ENCODE measurements at places on chromosomes 3 and 15. TPM values are rescaled to one million over a fixed set of nuclear protein-coding genes. Genes with fewer than 3 reads are reported as not detected.

Gene SH2D7
- polyA plus RNA-seq = 0.04 TPM

DNA sequence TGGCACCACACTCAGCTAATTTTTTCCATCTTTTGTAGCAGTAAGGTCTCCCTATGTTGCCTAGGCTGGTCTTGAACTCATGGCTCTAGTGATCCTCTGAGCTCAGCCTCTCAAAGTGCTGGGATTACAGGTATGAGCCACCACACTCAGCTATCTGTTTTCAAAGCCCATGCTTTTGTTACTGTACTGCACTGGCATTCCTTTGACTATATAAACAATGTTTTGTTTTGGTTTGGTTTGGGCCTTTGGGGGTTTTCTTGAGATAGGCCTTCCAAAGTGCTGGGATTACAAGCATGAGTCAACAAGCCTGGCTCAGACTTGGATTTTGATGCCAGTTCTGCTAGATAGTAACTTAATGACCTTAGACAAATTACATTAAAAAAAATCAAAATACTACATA lies 89.7 kb upstream of the GK5 start:
- peak; percentile 55 for DNase-seq

GRCh38 chr3:106678657-106679390 lies 698.4 kb upstream of the CCDC54 start:
- DNase-seq = no peak

GRCh38 chr15:64905119-64905831 lies 6.4 kb upstream of the ANKDD1A start:
- no peak for DNase-seq

DNA sequence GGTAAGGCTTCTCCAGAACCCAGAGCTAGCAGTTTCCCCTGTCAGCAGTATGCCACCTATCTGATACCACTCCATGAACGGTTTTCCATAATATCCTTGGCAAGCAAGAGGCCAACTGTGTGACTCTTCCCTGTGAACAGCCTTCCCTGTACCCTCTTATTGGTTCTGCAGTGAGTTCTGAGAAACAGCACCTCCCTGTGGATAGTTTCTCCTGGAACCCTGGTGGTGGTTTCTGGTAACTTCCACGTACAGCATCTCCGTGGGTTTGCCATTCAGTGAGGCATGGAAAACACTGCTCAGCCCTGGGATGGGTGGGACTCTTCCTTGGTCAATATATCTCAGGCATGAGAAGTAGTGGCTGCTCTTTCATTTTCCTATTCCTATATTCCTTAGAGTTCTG lies 19.4 kb upstream of the SERPINI2 start:
- DNase-seq = no peak

DNA sequence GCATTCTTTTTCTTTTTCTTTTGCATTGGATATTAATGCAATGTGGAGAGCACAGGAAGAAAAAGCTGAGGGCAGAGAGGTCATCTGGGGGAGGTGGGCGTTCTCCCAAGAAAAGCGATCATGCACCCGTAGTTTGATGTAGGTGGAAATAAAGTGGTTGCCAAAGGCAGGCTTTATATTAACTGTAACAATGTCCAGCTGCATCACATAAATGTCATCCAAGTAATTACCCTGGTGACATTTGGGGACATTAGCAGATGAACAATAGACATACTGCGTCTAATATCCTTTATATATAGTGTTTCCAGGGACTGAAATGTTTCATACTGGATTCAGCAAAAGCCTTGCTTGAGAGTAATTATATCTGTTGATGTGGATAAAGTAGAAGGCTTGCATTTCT lies 135.5 kb downstream of the CNTN6 start:
- no peak for DNase-seq

Gene VIPR1
- polyA plus RNA-seq = not detected

Gene IQCH
- 0.95 TPM for polyA plus RNA-seq

- DNase-seq = no peak
These were observed 319.3 kb upstream of the ATP10A start for GRCh38 chr15:26182441-26182840.

Gene DUOX1
- polyA plus RNA-seq = not detected

Gene ARID3B
- polyA plus RNA-seq = 1.6 TPM

DNA sequence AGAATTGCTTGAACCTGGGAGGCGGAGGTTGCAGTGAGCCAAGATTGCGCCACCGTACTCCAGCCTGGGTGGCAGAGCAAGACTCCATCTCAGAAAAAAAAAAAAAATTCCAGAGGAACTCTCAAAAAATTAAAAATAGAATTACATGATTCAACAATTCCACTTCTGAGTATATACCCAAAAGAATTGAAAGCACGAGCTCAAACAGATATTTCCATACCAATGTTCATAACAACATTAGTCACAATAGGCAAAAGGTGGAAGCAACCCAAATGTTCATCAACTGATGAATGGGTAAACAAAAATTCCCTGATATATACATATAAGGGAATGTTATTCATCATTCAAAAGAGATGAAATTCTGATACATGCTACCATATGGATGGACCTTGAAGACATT lies 16.9 kb upstream of the MORF4L1 start:
- DNase-seq = peak; percentile 50

Gene INKA1
- 1.9 TPM for polyA plus RNA-seq

Gene NPAP1
- polyA plus RNA-seq = not detected

GRCh38 chr3:175227126-175227525 lies 368.0 kb downstream of the NAALADL2 start:
- no peak for DNase-seq

Gene KLHL6
- polyA plus RNA-seq = not detected

Gene PLSCR2
- not detected for polyA plus RNA-seq

- no peak for DNase-seq
These were observed 40.3 kb upstream of the ESYT3 start for GRCh38 chr3:138394156-138394555.

DNA sequence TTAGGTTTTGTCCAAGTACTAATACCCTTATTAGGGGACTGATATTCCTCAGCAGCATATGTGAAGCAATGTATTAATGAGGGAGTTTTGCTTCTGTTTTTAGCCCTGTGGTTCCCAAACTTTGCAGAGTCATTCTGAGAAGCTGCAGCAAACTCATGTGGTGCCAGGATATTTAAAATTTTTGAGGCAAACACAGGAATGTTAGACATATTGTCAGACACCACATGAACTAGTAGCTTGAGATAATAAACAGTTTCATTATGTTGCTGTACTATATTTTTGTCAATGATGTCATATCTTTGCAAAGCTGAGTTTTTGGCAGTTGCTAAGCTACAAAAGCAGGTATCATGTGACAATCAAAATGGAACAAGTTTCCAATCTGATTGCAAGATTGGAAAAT lies 36.6 kb downstream of the ATP6V1A start:
- peak; percentile 91 for DNase-seq

DNA sequence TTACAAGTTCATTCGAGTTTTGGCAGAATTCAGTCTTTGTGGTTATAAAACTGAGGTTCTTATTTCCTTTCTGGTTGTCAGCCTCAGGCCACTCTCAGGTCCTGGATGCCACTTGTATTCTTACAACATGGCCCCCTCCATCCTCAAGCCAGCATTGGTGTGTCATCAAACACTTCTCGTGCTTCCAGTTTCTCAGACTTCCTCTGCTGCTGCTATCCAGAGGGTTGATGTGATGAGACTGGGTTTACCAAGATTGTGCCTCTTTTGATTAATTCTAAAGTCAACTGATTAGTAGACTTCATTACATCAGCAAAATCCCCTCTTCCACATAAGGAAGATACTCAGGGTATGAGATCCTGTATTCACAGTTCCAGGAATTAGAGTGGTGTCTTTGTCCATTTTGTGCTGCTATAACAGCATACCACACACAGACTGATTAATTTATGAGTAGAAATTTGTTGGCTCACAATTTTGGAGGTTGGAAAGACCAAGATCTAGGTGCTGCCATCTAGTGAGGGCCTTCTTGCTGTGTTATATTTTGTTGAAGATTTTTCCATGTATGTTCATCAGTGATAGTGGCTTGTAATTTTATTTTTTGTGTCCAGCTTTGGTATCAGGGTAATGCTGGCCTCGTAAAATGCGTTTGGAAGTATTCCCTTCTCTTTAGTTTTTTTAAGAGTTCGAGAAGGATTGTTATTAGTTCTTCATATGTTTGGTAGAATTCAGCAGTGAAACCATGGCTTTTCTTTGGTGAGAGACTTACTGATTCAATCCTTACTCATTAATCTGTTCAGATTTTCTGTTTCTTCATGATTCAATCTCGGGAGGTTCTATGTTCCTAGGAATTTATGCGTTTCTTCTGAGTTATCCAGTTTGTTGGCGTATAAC lies 11.1 kb downstream of the LRCH3 start:
- DNase-seq = no peak

Gene CHDH
- 0.02 TPM for polyA plus RNA-seq

- DNase-seq = no peak
These were observed 441.3 kb downstream of the TBL1XR1 start for GRCh38 chr3:176755977-176756376.

DNA sequence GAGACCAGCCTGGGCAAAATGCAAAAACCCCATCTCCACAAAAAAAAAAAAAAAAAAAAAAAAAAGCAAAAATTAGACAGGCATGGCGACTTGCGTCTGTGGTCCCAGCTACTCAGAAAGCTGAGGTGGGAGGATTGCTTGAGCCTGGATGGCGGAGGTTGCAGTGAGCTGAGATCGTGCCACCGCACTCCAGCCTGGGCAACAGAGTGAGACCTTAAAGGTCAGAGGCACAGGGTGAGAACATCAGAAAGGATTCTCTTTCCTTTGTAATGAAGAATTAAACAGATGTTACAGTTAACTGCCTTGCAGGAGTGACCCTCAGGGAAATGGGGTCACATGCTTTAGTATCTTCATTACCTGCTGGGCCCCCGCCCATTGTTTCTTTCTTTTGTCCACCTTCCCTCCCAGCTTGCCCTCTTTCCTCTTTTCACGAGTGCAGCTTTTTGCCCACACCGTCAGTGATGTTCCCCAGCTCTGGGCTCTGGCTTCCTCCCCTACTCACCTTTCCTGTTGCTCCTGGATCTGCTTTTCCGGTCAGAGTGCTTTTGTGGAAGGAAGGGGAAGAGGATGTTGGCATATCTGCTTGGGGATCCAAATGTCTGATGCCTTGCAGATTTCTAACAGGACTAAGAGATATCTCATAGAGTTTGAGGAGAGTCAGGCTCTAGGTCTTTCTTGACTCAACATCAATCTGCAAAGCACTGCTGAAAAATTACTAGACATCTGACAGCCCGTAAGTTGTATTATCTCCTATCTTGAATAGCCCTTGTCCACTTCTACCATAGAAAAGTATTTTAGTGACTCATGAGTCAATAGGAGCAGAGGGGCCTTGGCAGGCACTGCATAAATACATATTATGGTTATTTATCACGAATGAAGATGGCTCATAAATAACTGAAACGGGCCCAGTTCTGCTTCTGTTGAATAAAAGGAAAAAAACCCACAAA lies 35.6 kb upstream of the NDUFB4 start:
- DNase-seq = no peak

DNA sequence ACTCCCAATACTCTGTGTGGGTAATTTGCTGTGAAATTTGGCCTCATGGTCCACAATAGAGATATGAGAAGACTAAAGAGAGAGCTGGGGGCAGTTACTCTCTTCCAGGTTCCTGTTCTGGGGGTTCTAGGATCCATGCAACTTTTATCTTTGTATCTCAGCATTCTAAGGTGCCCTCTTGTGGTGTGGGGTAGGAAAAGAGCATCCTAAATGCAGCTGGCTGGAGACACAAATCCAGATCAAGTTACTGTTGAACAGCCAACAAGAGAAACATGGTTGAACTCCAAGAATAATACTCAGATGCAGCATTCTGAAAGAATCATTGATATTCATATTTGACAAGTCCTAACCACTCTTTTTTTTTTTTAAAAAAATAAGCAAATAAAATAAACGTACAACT lies 238.2 kb downstream of the GREM1 start:
- DNase-seq = peak; percentile 81

Gene SMCO1
- polyA plus RNA-seq = not detected

DNA sequence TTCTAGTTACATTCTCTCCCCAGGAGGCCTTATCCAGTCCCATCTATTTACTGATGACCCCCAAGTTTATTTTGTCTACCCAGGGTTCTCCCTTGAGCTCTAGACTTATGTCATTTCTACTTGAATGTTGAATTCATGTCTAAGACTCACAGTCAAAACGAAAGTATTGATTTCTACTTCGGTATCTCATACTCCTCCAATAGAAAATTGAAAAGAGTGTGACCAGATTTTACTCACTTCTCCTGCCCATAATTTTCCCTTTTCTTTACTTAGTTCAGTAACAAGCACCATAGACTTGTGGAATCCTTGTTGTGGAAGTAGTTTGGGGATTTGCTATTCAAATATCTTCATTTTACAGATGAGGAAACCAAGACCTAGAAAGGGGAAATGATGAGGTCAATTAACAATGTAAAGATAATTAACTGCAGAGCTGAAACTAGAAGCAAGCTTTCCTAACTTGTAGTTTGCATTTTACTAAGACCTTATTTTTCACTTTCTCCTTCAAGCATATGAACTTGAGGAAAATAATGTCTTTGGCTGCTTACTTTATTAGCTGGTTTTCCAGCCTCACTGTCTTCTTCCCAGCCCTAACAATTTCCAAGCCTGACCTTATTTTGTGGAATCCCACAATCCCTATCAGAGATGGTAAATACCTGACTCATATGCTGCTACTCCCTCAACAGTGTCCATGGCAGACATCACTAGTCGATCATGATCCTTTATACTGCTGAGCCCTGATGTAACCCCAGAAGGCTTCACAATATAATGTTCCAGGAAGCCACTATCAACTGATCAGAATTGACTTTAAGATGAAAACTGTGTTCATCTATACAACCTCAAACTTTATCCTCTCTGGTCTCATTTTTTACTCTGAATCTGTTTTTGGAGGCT lies 123.9 kb upstream of the AGBL1 start:
- DNase-seq = no peak

GRCh38 chr3:45631486-45631885 lies 36.9 kb downstream of the LIMD1 start:
- no peak for DNase-seq

Data from AG04450 (cell line).